ENCODE measurements at places on chromosomes 2 and 18. TPM values are rescaled to one million over a fixed set of nuclear protein-coding genes. Genes with fewer than 3 reads are reported as not detected.

Gene UCN
- total RNA-seq = 0.89 TPM

Gene CYB5A
- total RNA-seq = 77.8 TPM

Gene CXCR1
- not detected for total RNA-seq

Gene ARHGEF33
- total RNA-seq = not detected

Gene MYO3B
- total RNA-seq = 0.17 TPM

Gene SPAG16
- total RNA-seq = 8.4 TPM

Gene EGR4
- 0.07 TPM for total RNA-seq

Gene GPR55
- total RNA-seq = 0.43 TPM

Gene DSC3
- total RNA-seq = not detected

Gene CUL3
- 61.7 TPM for total RNA-seq

Gene LOXHD1
- not detected for total RNA-seq

Gene SIGLEC15
- total RNA-seq = not detected

Gene SCN7A
- not detected for total RNA-seq

Gene FOXD4L1
- 0.10 TPM for total RNA-seq

Gene FN1
- 0.57 TPM for total RNA-seq

Gene NT5C1B
- total RNA-seq = not detected

Gene OTX1
- not detected for total RNA-seq

Gene UGP2
- total RNA-seq = 82.2 TPM

Gene TRIM54
- total RNA-seq = not detected

Gene PRKAG3
- not detected for total RNA-seq

Gene CDH19
- total RNA-seq = not detected

Gene ARHGAP25
- total RNA-seq = 43.0 TPM

Gene TMEM247
- not detected for total RNA-seq

Gene TACR1
- not detected for total RNA-seq

Gene KIDINS220
- total RNA-seq = 19.3 TPM

Gene SLC39A6
- 15.4 TPM for total RNA-seq

Gene QPCT
- total RNA-seq = not detected

Gene KCNE4
- total RNA-seq = not detected

Gene RUFY4
- 1.2 TPM for total RNA-seq

Gene HTRA2
- total RNA-seq = 39.7 TPM

Gene KIF1A
- total RNA-seq = 8.4 TPM

Gene LONRF2
- not detected for total RNA-seq

Gene CYBRD1
- total RNA-seq = 0.77 TPM

Gene CKAP2L
- total RNA-seq = 50.8 TPM

Gene GPR39
- not detected for total RNA-seq

Gene SKA1
- 36.1 TPM for total RNA-seq

Gene RGPD5
- total RNA-seq = 36.7 TPM

Gene OTOS
- not detected for total RNA-seq

Gene PROKR1
- total RNA-seq = not detected

Gene IL1RL2
- total RNA-seq = 0.91 TPM

Gene SLC16A14
- total RNA-seq = 1.1 TPM

Gene SP140
- total RNA-seq = 98.8 TPM

Gene CDK5R2
- not detected for total RNA-seq

Gene SDC1
- 0.67 TPM for total RNA-seq

Gene GBX2
- total RNA-seq = not detected

Gene FAHD2B
- total RNA-seq = 26.1 TPM

Gene FECH
- 18.8 TPM for total RNA-seq

Gene POTEC
- not detected for total RNA-seq

Gene CDCA7
- total RNA-seq = 74.7 TPM

Gene PJVK
- 2.0 TPM for total RNA-seq

Gene C2orf80
- total RNA-seq = not detected

Gene ADAM23
- 0.10 TPM for total RNA-seq

Gene INHBB
- not detected for total RNA-seq

Gene MDH1B
- total RNA-seq = 0.86 TPM

Gene L3MBTL4
- 0.05 TPM for total RNA-seq

Gene C2orf15
- 1.6 TPM for total RNA-seq

Gene GPBAR1
- not detected for total RNA-seq

Gene SERPINB11
- not detected for total RNA-seq
